Heart right ventricle (tissue), 16 donors: ENCODE measurements at places on chromosomes 1 and 21.

- peak overlapping the region; percentile 87 for H3K27ac ChIP-seq
- H3K4me1 ChIP-seq, result peaks cover 14% of the 10 kb centered on the region
- peak overlapping the region; percentile 63 for H3K4me3 ChIP-seq
- no peak for DNase-seq
- no peaks in the 10 kb centered on the region for H3K27me3 ChIP-seq
These were observed 390 bp downstream of the ZFP69B start for GRCh38 chr1:40450495-40451237.

DNA sequence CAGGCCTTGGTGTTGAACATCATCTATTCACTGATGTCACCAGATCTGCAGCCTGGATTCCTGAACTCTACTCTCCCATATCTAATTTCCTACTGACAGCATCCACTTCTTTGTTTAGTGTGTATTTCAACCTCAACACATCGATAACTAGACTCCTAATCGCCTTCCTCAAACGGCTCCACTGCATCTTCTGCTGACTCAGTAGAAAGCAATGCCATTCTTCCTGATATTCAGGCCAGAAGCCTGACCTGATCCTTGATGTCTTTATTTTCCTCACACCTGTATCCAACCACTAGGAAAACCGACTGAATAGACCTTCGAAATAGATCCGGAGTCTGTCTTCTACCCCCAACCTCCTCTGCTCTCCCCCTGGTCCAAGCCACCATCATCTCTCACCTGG, 466.9 kb downstream of the PCP4 start:
- no peak overlapping the region for H3K27ac ChIP-seq
- no peaks in the 10 kb centered on the region for H3K36me3 ChIP-seq
- H3K4me3 ChIP-seq, result no peak overlapping the region
- DNase-seq, result no peak
- H3K27me3 ChIP-seq, result no peaks in the 10 kb centered on the region

GRCh38 chr1:10693497-10694273, 102.8 kb downstream of the CASZ1 start:
- H3K36me3 ChIP-seq, result no peaks in the 10 kb centered on the region
- H3K4me1 ChIP-seq, result peaks cover 69% of the 10 kb centered on the region
- DNase-seq, result no peak
- H3K4me3 ChIP-seq, result peak overlapping the region; percentile 70
- H3K27ac ChIP-seq, result peak overlapping the region; percentile 86
- H3K27me3 ChIP-seq, result no peaks in the 10 kb centered on the region

DNA sequence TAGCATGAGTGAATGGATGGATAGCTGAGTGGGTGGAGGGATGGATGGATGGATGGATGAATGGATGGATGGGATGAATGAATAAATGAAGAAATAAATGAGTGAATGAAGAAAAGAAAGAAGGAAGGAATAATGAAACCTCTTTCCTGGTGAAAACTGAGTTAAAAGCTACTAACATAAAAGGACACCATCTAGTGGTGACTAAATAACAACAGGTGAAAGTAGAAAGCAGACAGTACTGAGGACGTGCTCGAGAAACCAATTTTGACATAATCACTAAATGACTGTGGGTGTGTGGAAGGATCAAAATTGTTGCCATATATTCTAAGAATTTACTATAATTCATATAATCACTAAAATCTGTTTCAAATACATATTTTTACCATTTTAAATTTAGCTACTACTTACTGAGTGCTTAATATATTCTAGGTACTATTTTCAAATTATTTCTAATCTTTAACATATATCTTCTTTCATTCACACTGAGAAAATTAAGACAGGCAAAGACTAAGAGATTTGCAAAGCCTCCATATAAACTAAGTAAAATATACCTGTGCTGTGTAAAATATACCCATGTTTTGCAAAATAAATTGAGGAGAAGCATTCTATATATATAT, 522.9 kb downstream of the LRRIQ3 start:
- H3K4me1 ChIP-seq, result no peaks in the 10 kb centered on the region
- no peak overlapping the region for H3K27ac ChIP-seq
- H3K36me3 ChIP-seq, result no peaks in the 10 kb centered on the region
- no peak overlapping the region for H3K4me3 ChIP-seq
- DNase-seq, result no peak

GRCh38 chr1:206679738-206680211, 4.9 kb upstream of the MAPKAPK2 start:
- no peak overlapping the region for H3K4me3 ChIP-seq
- peaks cover 32% of the 10 kb centered on the region for H3K4me1 ChIP-seq
- no peaks in the 10 kb centered on the region for H3K27me3 ChIP-seq
- DNase-seq, result no peak
- no peak overlapping the region for H3K27ac ChIP-seq

DNA sequence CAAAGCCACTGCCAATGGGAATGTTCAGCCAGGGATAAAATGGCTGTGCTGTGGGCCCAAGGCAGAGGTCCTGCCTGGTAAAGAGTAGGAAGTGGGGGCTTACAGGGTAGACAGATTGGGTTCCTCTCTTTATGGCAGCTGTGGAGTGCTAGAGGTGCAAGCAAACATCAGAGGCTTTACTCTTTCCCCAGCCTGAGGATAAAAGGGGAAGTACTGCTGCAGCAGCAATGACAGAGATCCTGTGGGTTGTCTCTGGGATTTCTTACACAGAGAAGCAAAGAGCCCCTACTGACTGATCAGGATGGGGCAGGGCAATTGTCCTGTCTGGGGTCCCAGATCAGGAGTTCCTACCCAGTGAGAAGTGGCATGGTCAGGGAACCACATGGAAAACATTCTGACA, 54.2 kb downstream of the DRAM2 start:
- H3K4me1 ChIP-seq, result no peaks in the 10 kb centered on the region
- no peak for DNase-seq
- no peak overlapping the region for H3K4me3 ChIP-seq
- H3K36me3 ChIP-seq, result no peaks in the 10 kb centered on the region
- no peaks in the 10 kb centered on the region for H3K27me3 ChIP-seq

DNA sequence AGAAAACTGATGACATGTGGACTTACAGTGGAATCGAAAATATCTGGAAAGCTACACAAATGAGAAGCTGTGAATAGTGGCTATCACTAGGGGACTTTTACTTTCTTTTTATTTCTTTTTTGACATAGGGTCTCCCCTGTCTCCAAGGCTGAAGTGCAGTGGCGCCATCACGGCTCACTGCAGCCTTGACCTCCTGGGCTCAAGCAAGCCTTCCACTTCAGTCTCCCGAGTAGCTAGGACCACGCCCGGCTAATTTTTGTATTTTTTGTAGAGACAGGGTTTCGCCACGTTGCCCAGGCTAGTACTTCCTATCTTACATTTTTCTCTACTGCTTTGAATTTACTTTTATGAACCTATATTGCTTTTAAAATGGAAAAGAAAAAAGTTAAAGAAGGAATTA, 10.5 kb downstream of the TMEM35B start:
- H3K4me3 ChIP-seq, result no peak overlapping the region
- H3K27me3 ChIP-seq, result no peaks in the 10 kb centered on the region
- H3K4me1 ChIP-seq, result no peaks in the 10 kb centered on the region
- no peaks in the 10 kb centered on the region for H3K36me3 ChIP-seq

GRCh38 chr1:22414244-22414751, 37.4 kb upstream of the ZBTB40 start:
- no peak for DNase-seq
- peaks cover 30% of the 10 kb centered on the region for H3K4me1 ChIP-seq
- H3K27ac ChIP-seq, result no peak overlapping the region
- H3K4me3 ChIP-seq, result no peak overlapping the region
- H3K36me3 ChIP-seq, result no peaks in the 10 kb centered on the region

- H3K4me3 ChIP-seq, result no peak overlapping the region
- H3K4me1 ChIP-seq, result peaks cover 28% of the 10 kb centered on the region
- H3K27ac ChIP-seq, result peak overlapping the region; percentile 80
- DNase-seq, result no peak
- H3K36me3 ChIP-seq, result no peaks in the 10 kb centered on the region
- H3K27me3 ChIP-seq, result no peaks in the 10 kb centered on the region
These were observed 63.3 kb downstream of the DHRS3 start for GRCh38 chr1:12554521-12555305.

DNA sequence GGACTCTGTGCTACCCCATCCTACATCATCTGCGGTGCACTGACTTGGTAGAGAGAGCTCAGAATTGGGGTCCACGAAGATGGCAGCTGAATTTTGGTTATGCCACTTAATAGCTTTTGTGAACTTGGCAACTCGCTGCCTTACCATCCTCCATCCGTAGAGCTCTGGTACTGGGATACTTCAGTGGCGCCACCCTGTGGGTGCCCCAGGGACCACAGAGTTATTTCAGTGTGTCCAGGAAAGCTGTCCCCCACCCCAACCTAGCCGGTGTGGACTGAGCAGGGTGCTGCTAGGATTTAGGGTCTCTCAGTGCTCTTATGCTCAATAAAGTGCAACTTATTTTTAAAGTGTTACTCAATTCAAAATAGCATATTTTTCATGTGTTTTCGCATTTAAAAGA, 9.0 kb upstream of the USF1 start:
- no peak overlapping the region for H3K4me3 ChIP-seq
- H3K27ac ChIP-seq, result no peak overlapping the region
- peaks cover 4% of the 10 kb centered on the region for H3K36me3 ChIP-seq
- peaks cover 43% of the 10 kb centered on the region for H3K27me3 ChIP-seq
- DNase-seq, result no peak

GRCh38 chr1:15154480-15155036, 1.0 kb downstream of the TMEM51 start:
- H3K4me1 ChIP-seq, result peaks cover 61% of the 10 kb centered on the region
- no peaks in the 10 kb centered on the region for H3K36me3 ChIP-seq
- peak overlapping the region; percentile 61 for H3K4me3 ChIP-seq
- no peaks in the 10 kb centered on the region for H3K27me3 ChIP-seq
- no peak for DNase-seq

DNA sequence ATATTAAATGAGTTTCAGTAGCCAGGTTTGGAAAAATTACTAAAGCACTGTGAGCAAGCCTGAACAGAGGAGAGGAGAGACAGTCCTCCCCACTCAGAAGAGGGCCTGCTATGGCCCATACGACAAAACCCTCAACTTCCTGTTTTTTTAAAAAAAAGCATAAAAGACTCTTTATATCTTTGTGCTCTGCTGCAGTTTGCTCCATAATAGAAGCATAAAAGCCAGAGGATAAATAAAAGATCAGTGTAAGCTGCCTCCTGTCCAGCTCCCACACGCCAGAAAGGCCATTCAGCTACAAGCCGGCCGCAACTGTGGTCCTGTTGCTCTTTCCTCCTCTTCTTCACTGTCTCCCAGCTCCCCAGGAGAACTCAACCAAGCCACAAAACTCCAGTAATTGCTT, 37.8 kb downstream of the NID1 start:
- no peak overlapping the region for H3K27ac ChIP-seq
- H3K27me3 ChIP-seq, result no peaks in the 10 kb centered on the region
- DNase-seq, result no peak

- no peak overlapping the region for H3K27ac ChIP-seq
- no peaks in the 10 kb centered on the region for H3K4me1 ChIP-seq
- no peak overlapping the region for H3K4me3 ChIP-seq
- H3K27me3 ChIP-seq, result no peaks in the 10 kb centered on the region
- H3K36me3 ChIP-seq, result no peaks in the 10 kb centered on the region
- no peak for DNase-seq
These were observed 802.1 kb downstream of the PLA2G4A start for GRCh38 chr1:187630653-187631380.

DNA sequence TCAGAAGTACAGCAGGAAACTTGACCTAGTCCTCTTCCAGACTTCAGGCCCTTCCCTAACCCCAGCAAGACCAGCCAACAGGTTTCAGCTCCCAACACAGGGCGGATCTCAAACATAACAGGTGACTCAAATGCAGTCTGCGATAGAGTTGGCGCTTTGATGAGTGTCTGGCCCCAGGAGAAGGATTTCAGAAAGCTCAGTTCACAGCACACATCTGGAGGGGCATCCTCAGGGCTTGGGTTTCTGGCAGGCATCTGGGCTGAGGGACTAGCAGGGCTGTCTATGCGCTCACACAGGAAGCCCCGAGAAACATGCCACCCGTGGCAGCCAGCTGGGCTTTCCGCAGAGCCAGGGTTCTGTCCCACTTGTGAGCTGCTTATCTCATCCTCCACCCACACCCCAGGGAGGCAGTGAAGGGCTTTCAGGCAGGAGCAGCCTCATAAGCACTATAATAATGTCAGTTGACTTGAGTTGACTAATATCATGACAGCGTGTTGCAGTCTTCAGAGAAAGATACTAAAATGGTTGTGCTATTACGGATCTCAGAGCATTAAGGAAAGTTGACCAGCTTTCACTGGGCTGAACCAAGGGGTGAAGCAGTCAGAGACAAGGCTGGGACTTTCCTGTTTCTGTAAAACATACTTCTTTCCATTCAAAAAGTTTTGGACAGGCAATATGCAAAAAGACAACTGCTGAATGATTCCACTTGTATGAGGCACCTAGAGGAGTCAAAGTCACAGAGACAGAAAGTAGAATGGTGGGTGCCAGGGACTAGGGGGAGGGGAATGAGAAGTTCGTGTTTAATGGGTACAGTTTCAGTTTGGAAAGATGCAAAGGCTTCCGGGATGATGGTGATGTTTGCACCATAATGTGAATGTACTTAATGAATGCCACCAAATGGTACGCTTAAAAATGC, 233.0 kb upstream of the IRF2BP2 start:
- no peaks in the 10 kb centered on the region for H3K36me3 ChIP-seq
- H3K4me3 ChIP-seq, result no peak overlapping the region
- DNase-seq, result peak; percentile 66
- H3K27me3 ChIP-seq, result no peaks in the 10 kb centered on the region
- peaks cover 79% of the 10 kb centered on the region for H3K4me1 ChIP-seq

DNA sequence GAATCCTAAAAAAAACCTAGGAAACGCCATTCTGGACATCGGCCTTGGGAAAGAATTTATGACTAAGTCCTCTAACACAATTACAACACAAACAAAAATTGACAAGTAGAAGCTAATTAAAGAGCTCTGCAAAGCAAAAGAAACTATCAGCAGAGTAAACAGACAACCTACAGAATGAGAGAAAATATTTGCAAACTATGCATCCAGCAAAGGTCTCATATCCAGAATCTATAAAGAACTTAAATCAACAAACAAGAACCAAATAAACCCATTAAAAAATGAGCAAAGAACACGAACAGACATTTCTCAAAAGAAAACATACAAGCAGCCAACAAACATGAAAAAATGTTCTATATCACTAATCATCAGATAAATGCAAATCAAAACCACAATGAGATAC, 58.6 kb downstream of the PTGFR start:
- H3K27ac ChIP-seq, result no peak overlapping the region
- H3K4me1 ChIP-seq, result no peaks in the 10 kb centered on the region
- peaks cover 4% of the 10 kb centered on the region for H3K27me3 ChIP-seq
- H3K36me3 ChIP-seq, result no peaks in the 10 kb centered on the region

DNA sequence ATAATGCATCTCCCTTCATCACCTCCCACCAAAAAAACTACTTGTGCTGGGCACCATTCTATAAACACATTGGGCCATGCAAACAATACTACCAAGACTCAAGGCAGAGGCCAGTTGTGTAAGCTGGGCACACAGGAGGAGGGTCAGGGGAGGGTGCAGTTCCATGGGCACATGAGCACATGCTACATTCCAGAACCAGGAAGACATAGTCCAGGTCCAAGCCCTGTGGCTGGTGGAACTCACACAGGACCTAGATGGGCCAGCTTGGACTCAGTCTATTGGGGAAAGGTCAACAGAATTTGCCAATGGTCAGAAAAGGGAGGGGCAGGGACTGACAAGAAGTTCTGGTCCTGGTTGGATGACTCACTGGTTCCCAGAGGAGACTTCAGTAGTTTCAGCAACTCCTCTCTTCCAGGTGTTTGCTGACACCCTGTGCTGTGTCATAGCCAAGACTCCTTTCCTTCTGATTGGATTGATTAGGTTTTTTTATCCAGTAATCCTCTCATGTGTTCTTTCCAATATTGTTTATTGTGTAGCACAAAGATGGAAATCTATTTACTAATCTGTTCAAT, 249.7 kb downstream of the C1orf94 start:
- no peaks in the 10 kb centered on the region for H3K4me1 ChIP-seq
- DNase-seq, result no peak
- H3K4me3 ChIP-seq, result no peak overlapping the region
- H3K27me3 ChIP-seq, result peaks cover 10% of the 10 kb centered on the region

GRCh38 chr1:41620365-41621169, 136.1 kb upstream of the EDN2 start:
- no peaks in the 10 kb centered on the region for H3K36me3 ChIP-seq
- H3K27ac ChIP-seq, result no peak overlapping the region
- H3K4me3 ChIP-seq, result no peak overlapping the region
